Activated T-cell treated with anti-CD3 and anti-CD28 coated beads, Interleukin-2, amount 50 U/mL, for 4 hours (primary cell): ENCODE measurements at places on chromosomes 16 and 17.
A peak's percentile ranks its signal among the peaks of the same experiment; 100 is the strongest.

DNA sequence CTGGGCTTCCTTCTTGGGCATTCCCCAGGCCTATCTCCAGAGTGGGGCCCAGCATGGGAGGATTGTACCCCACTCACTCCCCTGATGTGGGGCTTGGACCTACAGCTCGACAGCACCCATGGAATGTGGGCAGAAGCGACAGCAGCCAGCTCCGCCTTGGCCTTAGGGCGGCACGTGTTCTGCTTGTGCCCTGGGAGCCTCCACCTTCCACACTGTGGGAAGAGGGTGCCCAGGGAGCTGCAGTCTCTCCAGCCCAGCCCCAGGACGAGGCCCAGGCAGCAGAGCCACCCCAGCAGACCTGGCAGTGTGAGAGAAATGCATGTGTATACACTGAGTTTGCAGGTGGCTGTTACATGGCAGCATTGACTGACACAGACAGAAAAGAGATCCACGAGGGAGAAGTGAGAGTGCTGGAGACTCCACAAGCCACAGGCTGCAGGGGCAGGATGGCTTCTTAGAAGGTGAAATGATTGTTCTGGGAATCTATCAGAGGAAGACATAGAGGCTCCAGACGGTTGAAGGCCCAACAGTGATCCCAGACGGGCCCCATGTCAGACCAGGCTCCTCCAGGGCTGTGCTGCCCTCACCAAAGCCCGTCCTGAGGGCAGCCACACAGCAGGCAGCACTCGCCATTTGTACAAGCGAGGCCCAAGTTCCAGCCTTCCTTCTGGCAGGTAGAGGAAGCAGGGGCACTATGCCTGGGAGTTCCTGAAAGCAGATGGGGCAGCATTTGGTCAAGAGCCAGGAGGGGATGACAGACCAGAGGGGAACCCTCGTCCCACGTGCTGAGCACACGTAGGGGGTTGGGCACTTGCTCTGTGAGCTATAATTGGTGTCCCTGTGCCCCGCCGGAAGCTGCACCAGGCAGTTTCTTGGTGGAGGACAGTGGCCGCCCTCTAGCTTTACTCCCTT, 2.8 kb upstream of the DNASE1 start:
- no peak for DNase-seq

DNA sequence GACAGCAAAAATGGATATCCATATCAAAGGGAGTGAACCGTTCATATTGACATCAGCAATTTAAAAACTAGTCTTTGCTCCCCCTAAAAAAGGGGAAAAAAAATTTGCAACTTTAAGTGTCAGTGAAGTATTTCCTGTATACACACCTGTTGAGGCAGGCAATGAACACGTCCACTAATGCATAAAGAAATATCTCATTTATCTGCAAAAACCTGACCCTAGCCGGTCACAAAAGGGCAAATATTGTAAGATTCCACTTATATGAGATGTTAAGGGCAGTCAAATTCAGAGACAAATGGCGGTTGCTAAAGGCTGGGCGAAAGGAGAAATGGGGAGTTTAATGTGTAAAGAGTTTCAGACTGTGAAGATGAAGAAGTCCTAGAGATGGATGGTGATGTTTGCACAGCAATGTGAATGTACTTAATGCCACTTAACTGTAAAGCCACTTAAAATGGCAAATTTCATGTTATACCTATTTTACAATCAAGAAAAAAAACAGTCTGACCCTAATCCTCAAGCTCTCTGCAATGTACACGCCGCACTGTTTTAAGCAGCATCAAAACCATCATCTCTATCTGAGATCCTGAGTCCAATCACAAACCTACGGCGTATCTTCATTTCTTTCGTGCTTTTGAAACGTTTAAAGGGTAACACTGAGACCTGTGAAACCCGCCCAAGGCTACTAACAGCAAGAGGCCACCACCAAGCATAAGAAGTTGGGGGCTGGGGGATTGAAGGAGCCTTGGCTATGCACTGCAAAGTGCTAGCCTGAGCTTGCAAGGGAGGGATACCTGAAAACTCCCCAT, 1.1 kb downstream of the PARN start:
- DNase-seq: no peak

GRCh38 chr16:53911513-53911912, 207.6 kb downstream of the FTO start:
- DNase-seq: no peak

- DNase-seq: no peak
Observed at GRCh38 chr16:71956486-71956885, 43.7 kb downstream of the PKD1L3 start.

DNA sequence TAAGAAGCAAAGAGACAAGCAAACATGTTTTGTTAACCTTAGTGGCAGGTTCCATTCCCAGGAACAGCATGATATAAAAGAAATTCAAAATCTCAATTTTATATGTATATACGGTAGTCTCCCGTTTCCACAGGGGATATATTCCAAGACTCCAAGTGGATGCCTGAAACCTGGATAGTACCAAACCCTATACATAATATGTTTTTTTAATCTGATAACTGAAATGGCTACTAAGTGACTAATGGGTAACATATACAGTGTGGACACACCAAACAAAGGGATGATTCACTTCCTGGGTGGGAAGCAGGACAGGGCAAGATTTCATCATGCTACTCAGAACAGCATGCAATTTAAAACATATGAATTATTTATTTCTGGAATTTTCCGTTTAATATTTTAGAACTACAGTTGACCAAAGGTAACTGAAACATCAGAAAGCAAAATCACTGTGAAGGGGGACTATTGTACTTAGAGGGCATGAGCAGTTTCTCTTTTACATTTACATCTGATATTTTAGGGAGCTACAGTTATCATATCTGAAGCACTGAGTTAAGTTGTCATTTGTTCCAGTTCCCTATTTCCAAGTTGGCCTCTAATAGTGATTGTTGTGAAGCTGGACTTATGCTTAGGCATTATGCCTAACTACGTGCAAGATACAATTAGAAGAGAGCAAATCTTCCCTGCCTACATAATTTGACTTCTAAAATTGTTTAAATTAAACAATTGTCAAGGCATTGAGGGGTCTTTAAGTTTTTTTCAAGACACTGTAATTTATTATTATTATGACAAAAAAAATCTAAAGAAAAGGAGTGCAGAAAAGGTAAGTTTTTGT, 34.1 kb upstream of the ABCA6 start:
- DNase-seq: no peak

DNA sequence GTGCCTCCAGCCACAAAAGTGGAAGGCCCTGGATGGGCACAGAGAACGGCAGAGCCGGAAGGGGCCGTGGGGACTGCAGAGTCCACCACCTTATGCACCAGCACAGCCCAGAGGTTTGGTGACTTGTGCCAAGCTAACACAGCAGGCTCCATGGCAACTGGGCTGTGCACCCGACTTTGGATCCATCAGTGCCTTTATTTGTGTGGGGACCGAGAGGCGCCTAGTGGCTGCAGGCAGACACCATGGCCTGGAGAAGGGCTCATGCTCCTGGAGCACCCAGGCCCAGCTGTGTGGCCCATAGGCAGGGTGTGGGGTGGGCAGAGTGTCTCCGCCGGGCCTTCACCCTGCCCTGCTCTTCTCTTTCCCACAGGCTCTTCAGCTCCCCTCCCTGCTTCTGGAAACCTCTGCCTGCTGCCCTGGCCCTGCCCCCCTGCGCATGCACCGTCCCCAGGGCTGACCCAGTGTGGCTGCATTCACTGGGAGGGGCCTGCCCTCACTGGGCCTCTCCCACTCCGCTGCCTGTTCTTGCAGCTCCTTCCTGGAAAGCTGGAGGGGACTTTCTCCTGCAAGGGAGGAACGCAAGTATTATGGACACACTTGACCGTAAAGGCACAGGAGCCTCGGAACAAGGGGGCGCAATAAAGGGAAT, 10.1 kb downstream of the C16orf90 start:
- DNase-seq: no peak

DNA sequence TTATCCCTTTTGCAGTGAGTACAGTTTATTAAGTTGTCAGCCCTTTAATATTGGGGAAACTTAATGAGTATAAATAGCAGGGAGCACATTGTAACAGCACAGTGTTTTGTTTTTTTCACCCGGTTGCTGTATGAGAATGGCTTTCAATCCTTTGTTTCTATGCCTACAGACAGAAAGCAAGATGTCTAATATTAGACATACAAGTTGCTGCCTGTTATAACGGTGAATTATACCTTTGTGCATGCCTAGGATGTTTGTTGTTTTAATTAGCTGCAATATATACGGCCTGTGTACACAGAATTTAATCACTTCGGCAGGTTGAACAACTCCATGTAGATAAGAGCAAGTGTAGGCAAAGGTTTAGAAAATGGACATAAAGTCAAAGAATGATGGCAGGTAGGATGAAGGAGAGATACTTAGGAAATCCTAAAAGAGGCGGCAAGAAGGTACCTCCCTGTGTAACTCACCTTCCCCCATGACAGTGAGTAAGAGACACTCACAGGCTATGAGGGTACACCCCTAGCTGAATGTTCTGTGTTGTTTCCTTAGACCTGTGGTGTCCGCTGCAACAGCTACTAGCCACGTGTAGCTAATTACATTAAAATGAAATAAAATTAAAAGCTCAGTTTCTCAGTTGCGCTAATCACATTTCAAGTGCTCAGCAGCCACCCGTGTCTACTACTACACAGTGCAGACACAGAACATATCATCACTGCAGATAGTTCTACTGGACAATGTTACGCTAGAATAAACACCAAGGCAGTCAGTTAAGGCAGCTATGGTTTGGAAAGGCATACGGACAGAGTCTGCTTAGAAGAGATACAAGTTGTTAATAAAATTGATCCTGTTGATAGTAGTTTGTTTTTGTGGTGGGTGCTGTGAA, 10.9 kb downstream of the SLC7A6OS start:
- DNase-seq: no peak

- no peak for DNase-seq
Observed at GRCh38 chr17:3914312-3914670, 2.0 kb downstream of the P2RX1 start.

DNA sequence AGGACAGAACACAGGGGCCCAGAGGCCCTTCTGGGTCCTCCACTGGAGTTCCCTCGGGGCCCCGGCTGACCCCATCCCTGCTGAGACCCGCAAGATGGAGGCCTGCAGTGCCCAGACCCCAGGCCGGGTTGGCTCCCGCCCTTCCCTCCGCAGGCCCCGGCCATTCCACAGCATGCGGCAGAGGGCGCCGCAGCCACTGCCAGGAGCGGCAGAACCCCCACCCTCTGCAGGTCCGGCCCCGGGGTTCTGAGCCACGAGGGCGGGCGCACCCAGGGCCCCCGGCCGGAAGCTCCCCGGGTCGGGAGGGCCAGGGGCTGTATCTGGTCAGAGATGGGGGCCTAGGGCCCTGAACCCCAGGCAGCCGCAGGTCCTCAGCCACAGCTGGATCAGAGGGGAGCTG, 2.4 kb upstream of the PERCC1 start:
- DNase-seq: peak; percentile 26

- no peak for DNase-seq
Observed at GRCh38 chr17:3669085-3669347, 404 bp downstream of the EMC6 start.

DNA sequence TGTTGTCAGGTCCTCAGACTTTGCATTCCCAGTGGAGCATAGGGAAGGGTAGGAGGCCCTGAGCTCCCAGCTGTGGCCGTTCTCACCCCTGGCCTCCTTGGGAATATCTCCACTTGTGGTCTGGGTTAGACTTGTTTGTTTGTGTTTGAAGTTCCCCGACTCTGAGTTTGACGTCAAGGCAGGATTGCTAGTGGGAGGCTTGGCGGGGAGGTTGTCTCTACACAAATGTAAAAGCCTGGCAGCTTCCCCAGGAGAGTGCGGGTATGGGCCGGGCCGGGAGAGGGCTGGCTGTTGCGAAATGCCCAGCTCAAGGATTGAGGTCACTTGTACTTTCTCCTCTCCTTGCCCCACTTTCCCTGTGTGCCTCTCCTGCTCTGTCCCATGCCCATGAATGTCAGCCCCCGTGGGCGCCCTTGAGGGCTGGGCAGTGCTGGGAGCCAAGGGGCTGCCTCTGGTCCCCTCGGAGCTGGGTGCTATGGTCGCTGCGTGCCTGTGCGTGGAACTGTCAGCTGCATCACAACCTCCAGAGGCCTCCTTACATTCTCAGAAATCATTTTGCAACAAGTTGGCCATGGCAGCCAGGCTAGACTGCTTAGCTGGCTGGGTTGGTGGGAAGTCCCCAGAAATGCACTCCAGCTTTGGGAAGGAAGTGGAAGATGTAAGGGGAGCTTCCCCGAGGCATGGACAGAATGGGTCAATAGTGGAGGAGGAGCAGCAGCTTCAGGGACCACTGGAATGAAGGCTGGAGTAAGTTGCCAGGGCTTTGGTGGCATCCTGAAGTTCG, 84.3 kb downstream of the KSR1 start:
- DNase-seq: no peak

- no peak for DNase-seq
Observed at GRCh38 chr17:46821482-46822387, 3.2 kb upstream of the WNT3 start.

GRCh38 chr16:85624646-85625045, 11.5 kb downstream of the GSE1 start:
- no peak for DNase-seq
